Activated CD4-positive, alpha-beta T cell treated with anti-CD3 and anti-CD28 coated beads for 48 hours (primary cell): ENCODE measurements at places on chromosomes 11 and 22.

- DNase-seq, result no peak
Measured at GRCh38 chr11:116703421-116703820, 69.4 kb downstream of the BUD13 start.

DNA sequence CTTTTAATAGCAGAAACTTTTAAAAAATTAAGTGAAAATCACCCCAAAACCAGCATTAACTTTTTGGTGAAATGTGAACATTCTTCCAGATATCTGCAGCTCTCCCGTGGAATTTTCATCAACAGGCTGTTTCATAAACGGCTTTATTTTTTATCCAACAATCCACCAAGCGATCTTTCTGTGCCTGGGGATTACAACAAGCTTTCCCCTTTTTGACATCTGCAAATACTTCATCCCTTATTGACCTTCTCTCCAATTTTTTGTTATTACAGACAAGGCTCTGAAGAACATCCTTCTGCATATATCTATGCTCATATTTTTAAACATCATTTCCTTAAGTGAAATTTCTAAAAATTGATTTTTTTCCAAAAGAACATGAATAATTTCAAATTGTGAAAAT lies 5.8 kb upstream of the SERPINH1 start:
- DNase-seq, result no peak

- DNase-seq, result no peak
Measured at GRCh38 chr11:62353841-62354240, 16.6 kb downstream of the ASRGL1 start.

GRCh38 chr11:926341-926916 lies 759 bp downstream of the AP2A2 start:
- no peak for DNase-seq

GRCh38 chr11:96621161-96621560 lies 231.3 kb downstream of the JRKL start:
- no peak for DNase-seq

DNA sequence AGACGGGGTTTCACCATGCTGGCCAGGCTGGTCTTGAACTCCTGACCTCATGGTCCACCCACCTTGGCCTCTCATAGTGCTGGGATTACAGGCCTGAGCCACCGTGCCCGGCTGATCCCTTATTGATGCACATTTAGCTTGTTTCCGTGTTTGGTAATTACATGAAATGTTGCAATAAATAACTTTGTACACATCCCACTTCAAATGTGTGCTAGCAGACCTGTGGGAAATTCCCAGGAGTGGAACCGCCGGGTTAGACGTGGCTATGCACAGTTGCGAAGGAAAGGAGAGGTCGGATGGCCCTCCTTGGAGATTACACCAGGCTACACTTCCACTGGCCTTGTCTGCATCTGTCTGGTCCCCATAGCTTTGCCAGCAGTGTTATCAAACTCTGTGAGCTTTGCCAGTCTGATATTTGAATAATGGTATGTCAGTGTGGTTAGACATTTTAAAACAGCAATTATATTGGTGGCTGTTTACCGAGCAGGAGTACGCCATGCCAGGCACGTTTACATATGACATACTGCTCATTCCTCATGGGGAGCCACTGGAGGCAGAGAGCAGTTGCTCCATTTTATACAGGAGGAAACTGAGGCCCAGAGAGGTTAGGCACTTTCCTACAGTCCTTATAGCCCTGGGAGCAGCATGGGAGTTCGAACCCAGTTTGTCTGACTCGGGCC lies 27.2 kb upstream of the SYT7 start:
- no peak for DNase-seq

- no peak for DNase-seq
Measured at GRCh38 chr11:20864628-20865027, 195.2 kb downstream of the NELL1 start.

DNA sequence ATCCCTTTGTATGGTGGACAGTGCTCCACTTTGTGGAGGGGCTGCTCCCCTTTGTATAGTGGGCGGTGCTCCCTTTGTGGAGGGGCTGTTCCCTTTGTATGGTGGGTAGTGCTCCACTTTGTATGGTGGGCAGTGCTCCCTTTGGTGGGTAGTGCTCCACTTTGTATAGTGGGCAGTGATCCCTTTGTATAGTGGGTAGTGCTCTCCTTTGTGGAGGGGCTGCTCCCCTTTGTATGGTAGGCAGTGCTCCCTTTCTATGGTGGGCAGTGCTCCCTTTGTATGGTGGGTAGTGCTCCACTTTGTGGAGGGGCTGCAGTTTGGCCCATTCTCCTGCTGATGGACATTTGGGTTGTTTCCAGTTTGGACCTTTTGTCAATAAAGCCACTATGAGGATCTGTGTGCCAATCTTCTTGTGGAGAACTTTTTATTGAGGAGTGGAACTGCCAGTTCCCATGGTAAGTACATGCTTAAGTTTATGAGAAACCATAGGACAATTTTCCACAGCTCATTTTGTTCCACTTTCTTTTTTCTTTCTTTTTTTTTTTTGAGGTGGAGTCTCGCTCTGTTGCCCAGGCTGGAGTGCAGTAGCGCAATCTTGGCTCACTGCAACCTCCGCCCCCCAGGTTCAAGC lies 4.6 kb upstream of the TALDO1 start:
- DNase-seq, result no peak
